ENCODE measurements at places on chromosomes 2 and 18. TPM values are rescaled to one million over a fixed set of nuclear protein-coding genes. Genes with fewer than 3 reads are reported as not detected.

DNA sequence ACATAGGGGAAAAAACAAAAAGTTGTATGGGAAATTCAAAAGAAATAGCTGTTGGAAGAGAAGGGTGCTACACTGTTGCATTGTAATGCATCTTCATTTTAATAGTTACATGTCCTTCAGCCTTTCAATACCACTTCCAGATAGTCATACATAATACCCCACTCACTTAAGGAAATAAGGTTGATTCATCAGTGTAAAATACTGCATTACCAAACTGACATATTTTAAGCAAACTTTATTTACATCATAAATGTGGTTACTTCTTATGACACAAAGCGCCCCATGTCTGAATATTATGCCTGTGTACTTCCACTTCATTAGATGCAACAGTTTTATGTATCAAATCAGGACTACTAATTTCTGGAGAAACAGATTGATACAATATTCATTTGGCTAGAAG lies 4.5 kb downstream of the RBMS1 start:
- no peak for DNase-seq

DNA sequence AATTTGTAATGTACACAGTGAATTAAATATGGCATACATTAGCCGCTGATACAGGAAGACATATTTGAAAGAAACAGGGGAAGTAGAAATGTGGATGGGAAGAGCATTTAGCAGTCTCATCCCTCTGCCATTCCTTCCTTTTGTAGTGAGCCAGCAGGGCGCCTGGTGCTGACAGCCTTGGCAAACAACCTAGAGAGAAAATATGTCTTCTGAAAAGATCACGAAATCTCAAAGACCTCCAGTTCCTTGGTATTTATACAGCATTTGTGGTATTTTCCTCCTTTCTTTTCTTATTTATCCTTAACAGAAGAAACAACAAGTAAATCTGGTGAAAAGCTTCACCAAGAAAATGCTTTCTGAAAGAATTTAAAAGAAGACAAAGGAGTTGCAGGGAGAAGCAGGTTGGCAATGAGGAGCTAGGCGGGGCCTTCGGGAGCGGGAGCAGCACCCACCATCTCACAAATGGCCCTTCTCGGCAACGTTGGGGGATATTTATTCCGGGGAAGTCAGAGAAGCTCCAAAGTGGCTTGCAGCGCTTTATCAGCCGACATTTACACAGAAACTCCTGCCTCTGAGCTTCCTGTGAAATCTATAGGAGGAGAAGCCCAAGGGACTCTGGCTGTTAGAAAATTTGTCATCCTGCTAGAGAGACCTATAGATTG lies 406.1 kb upstream of the NRP2 start:
- DNase-seq, result no peak

- DNase-seq, result no peak
These were observed 605.3 kb upstream of the ZNF804A start for GRCh38 chr2:183993052-183993451.

DNA sequence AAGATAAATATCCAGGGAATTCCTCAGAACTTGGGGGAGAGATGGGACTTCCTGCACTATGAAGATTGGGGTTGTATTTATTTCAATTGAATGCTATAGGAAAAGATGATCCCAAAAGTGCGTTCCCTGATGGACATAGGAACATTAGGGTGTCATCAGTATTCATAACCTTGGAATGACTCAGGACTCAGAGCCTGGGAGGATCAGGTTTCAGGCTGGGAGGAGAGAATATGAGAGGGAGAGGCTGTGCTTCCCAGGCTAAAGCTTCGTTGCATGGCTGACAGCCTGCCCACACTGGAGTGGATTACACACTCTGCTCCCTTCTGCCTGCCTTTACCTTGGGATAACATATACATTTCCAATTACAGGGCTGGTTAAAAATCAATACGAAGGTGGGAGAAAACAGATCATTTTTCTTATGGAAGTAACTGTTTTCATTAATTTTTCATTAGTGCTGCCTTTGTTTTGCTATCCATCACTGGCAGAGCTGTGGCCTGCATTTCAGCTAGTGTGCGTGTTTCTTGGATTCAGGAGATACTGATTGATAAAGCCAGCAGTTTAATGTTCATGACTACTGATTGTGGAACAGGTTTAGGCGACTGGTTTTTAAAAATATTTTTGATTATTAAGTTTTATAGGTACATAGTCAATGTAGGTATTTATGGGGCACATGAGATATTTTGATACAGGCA lies 118.7 kb downstream of the KCTD1 start:
- DNase-seq, result no peak

DNA sequence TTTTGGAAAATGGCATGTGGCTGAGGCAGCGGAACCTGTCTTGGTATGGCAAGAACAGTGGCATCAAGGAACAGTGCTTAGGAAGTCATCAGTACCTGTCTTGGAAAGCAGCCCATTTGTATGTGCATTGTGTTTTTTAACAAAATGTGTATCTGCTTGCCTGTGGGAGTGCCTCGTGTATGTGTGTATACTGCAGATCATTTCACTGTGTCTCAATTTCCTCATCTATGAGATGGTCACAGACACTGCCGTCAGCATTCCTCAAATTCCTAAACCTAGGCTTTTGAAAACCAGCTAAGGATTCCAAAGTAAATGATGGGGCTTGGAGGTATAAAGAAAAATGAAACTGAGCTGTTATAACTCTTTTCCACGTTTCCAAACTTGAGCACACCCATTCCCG lies 441.3 kb downstream of the RND3 start:
- DNase-seq, result no peak

The CCDC148 gene
- total RNA-seq, result 1.6 TPM

DNA sequence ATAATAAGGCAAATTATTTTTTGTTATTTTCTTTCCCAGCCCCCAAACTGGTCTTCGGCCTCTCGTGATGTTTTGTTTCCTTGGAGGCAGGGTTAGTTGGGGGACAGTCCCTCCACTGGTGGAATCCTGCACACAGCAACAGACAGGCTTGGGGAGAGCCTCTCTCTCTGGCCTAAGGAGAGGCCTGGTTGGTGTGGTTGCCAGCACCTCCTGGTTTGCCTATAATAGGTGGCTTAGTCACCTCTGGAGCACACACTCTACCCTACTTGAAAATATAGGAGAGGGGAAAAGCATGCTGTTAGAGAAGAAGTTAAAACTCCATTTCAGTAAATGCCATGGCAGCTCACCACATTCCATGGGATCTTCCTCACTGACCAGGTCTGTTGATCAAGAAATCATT lies 417.2 kb upstream of the MEIS1 start:
- DNase-seq, result no peak

The SERPINB4 gene
- not detected for total RNA-seq

- no peak for DNase-seq
These were observed 141.3 kb upstream of the LYPD1 start for GRCh38 chr2:132811148-132811915.

- DNase-seq, result no peak
These were observed 793 bp downstream of the ZNF236 start for GRCh38 chr18:76823161-76823538.

The ANO7 gene
- 0.67 TPM for total RNA-seq

GRCh38 chr2:59963157-59963556 lies 590.3 kb downstream of the BCL11A start:
- no peak for DNase-seq

The SDC1 gene
- total RNA-seq, result 825 TPM

The DSG1 gene
- 1,949 TPM for total RNA-seq

GRCh38 chr18:22550366-22550765 lies 132.7 kb upstream of the CTAGE1 start:
- DNase-seq, result no peak

DNA sequence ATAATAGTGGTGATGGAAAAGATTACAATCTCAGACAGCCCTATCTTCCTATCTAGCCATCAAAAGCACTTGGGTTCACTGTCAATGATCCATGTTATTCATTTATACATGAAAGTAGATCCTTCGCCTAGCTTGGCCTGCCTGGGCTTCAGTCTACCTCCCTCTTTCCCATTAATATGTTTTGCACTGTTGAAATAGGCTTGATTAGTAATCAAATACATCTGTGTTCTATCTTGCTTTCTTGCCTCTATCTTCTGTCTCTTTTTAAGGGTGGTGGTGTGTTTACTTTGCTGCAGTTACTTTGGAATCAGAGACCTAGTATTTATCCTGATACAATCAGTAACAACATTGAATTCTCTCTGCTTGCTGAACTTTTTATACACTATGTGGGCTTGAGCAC lies 521.2 kb downstream of the TNS1 start:
- DNase-seq, result no peak

The ST6GAL2 gene
- 0.80 TPM for total RNA-seq

GRCh38 chr2:74671479-74671878 lies 17.4 kb downstream of the SEMA4F start:
- no peak for DNase-seq

The TWIST2 gene
- total RNA-seq, result 36.5 TPM

The TBR1 gene
- total RNA-seq, result not detected

DNA sequence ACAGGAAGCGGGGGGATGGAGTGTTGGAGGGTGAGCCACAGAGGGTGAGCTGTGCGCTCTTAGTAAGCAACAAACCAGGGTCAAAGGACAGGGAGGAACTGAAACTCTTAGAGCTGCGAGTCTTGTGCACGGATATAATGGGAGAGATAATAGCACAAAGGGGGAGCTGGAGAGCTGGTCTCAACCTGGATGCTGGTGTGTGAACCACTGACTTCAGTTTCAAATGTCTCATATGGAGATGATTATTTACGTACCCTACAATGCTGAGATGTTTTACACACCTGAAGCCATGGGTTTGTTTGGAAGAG lies 35.9 kb downstream of the PTGR3 start:
- no peak for DNase-seq

DNA sequence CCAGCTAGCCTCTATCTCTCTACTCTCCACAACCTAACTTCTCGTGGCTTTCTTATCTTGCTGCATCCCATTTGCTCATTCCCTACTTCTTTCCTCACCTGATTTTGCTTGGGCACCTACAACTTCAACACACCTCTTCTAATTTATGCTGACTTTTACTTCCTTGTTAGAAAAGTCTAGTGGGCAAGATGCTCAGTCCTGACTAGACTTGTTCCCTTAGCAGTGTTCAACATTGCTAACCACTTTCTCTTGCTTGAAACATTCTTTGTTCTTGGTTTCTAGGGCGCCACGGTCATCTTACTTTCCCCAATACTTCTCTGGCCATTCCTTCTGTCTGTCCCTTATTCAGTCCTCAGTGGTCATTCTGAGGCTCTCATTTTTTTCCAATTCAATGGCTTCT lies 454.7 kb upstream of the CWC22 start:
- DNase-seq, result no peak

GRCh38 chr18:40984856-40985255 lies 970.2 kb upstream of the PIK3C3 start:
- no peak for DNase-seq

The REG3A gene
- total RNA-seq, result not detected

GRCh38 chr2:216905649-216906329 lies 45.9 kb upstream of the TNP1 start:
- DNase-seq, result no peak

GRCh38 chr2:58620896-58621295 lies 379.8 kb upstream of the FANCL start:
- DNase-seq, result no peak

The ANKRD53 gene
- total RNA-seq, result 0.27 TPM

The TNFRSF11A gene
- 7.6 TPM for total RNA-seq

The GTF3C2 gene
- 58.6 TPM for total RNA-seq

- no peak for DNase-seq
These were observed 10.4 kb downstream of the WDR7 start for GRCh38 chr18:56661360-56662062.

DNA sequence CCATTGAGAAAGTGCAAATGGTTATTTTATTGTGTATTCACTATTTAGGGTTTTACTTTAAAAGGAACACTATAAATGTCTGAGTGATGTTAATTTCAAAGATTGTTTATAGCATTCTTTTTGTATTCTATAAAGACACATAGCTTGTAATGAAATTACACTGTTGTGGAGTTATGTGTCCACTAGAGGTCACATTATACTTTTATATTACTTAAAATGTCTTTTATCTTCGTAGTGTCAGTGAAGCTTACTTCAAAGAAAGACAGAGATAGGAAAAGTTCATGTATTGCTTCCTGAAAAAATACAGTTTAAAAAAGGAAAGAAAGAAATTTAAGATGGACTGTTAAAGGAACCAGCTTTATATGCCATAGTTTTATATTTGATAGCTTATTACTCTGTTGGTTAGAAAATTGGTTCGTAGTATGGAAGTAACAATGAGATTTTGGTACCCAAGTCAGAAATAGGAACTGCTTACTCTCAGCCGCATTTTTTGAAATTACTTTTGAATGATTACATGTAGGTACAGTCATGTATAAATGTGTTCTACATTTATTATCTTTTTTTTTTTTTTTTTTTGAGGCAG lies 20.5 kb downstream of the APLF start:
- DNase-seq, result no peak

Measured in lower leg skin (tissue), 4 donors.